ENCODE measurements at places on chromosomes 16 and 17.

GRCh38 chr16:19389246-19389645 is 28.4 kb upstream of the TMC5 start:
- no peak for DNase-seq

DNA sequence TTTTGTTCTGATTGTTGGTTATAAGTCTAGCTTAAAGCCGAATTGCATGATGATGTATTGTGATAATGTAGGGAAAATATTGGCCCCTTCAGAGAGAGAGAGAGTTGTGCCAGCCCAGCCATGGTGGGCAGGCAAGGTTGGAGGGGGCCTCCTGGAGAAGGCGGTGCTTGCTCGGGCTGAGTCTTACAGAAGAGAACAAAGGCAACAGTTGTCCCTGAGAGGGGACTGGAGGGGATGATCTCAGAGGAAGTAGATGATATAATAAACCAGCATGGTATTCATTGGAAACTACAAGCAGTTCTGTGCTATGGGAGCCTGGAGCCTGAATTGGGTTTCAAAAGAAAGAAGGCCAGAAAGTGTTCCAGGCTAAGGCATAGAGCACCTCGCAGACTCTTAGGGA is 173.8 kb downstream of the RPTOR start:
- DNase-seq = no peak

GRCh38 chr17:51144266-51145022 is 8.9 kb upstream of the NME1 start:
- no peak for DNase-seq

DNA sequence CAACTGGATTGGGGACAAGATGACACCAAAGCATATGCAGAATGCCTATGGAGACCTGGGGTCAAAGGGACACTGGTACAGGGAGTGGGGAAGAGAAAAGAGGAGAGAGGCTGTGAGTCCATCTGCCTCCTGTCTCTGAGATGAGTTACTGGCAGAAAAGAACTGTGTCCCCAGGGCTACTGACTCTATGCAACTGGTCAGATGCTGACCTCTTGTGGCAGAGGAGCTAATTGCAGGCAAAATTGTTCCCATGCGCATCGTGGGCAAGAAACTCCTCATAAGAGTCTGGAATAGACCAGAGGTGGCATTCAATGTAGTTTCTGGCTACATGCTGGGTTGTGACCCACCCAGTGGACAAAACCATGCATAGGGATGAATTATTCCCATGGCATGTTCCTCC is 26.1 kb upstream of the MLKL start:
- DNase-seq = no peak

- no peak for DNase-seq
These were observed 254.2 kb downstream of the KCNJ2 start for GRCh38 chr17:70423562-70423961.

- DNase-seq = no peak
These were observed 45.3 kb downstream of the JPH3 start for GRCh38 chr16:87647431-87648185.

DNA sequence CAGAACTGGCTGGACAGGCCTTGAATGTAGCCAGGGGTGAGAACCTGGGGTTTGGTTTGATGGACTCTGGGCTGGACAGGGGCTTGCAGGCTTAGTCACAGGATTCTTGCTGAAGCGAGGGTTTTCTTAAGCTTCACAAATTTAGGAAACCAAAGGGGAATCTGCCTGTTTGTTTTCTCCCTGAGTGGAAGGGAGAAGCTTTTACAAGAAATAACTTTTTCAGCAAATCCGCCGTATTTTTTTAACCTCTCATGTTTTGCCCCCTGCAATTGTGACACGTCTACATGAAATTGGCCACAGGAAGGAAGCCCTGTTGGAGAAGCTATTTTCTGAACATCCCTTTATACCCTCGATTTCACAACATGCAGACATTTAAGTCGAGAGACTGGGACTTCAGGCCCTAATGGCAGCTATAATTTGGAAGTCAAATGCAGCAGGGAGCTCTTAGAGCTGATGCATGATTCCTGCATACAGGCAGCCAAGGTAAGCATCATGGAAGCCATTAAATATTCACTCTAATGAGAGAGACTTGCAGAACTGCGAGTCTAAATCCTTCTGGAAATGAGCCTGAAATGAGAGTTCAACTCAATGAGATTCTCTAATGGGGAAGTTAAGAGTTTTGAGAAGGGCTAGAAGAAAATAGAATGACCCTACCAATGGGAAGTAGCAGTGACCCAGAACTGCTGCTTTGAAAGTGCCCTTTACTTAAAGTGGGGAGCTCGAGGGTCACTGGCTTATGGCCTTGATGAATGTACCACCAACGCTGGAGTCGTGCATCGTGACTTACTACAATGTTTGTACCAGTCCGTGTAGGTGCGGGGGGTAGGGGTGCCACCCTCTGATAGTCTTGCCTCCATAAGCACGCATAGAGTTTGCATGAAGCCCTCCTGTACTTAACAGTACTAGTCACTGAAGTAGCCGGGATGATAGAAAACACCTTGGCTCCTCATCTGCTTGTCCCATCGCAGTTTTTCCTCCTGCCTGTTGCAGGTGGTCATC is 45.1 kb upstream of the IRF8 start:
- DNase-seq = no peak

DNA sequence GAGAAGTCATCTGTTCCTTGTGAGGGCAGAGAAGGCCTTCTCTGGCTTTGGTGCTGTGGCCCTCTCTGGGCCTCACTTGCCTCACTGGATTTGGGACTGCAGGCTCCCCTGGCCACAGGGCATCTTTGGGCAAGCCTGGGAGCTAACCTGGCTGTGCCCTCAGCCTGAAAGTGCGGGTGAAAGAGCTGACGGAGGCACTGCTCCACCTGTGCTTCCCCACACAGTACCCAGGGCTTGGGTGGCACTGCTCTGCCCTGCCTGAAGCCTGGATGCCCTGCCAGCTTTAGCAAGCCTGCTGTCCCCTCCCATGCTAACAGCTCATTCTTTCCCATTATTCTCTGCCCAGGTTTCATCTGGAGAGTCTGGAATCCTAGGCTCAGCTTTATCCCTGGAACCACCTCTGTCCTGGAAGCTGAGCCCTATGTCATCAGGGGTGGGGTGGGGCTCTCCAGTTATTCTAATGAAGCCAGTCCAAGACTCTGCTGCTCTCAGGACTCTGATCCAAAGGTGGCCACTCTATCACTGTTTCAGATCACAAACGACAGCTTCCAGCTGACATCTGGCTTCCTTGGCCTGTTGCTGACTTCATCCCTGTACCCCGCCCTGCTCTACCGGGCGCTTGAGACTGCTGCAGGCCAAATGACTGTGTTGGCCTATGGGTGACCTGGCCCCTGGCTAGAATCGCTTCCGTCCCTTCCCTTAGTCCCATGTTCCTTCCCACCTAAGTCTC is 29.3 kb downstream of the HIC1 start:
- DNase-seq = no peak

DNA sequence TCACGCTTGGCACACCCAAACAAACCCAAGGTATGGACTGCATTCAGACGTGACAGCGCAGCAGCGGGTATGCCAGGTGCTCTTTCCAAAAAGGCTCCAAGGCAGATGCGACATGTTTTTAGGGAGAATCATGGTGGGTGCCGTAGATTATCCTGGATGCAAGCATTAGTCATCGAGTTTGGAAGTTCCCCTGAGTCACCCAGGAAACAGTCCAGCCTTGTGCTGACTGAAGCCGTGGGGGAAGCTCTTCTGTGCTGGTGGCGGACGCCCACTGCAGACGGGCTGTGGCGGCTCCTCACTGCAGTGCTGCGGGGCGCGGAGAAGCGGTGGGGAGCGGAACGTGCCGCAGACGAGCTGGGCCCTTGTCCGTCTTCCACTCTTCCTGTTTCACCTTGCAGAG is 13.9 kb downstream of the JPT2 start:
- no peak for DNase-seq

- DNase-seq = no peak
These were observed 69.3 kb downstream of the ABR start for GRCh38 chr17:1110541-1110861.

- DNase-seq = no peak
These were observed 81.1 kb downstream of the TBC1D16 start for GRCh38 chr17:79954281-79955166.
